Endothelial cell (in vitro differentiated cells): ENCODE measurements at places on chromosomes 12 and 14. TPM values are rescaled to one million over a fixed set of nuclear protein-coding genes. Genes with fewer than 3 reads are reported as not detected.

The PMEL gene
- 136 TPM for total RNA-seq

The SLC39A2 gene
- not detected for total RNA-seq

The CDCA4 gene
- total RNA-seq, result 40.1 TPM

The UBR7 gene
- total RNA-seq, result 35.8 TPM

The DIO3 gene
- total RNA-seq, result 6.1 TPM

The BTG1 gene
- 79.8 TPM for total RNA-seq
